Gastrocnemius medialis (tissue), 4 donors: ENCODE measurements at places on chromosomes 7 and 10.

- DNase-seq = no peak
These were observed 76.2 kb downstream of the CHN2 start for GRCh38 chr7:29270594-29271318.

- DNase-seq = no peak
These were observed 58.8 kb upstream of the ZNF804B start for GRCh38 chr7:88700725-88701124.

DNA sequence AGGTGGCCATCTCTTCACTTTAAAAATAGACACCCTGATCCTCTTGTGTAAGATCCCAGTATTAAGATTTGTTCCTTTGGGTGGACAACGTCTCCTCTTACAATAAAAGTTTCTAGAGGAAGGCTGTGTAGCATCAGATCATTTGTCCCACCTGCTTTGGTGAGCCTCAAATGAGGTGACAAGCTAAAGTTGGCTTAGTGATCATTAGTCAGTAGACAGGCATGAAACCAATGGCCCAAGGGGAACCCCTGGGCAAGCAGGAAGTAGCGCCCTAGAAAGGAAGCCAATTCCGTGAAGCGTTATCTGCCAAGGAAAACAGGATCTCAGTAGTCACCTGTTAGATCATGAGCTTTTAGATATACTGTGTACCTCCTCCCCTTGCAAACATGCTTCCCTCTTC is 66.8 kb downstream of the PCGF5 start:
- peak; percentile 46 for DNase-seq

- DNase-seq = no peak
These were observed 57.7 kb downstream of the PYROXD2 start for GRCh38 chr10:98357194-98357822.

DNA sequence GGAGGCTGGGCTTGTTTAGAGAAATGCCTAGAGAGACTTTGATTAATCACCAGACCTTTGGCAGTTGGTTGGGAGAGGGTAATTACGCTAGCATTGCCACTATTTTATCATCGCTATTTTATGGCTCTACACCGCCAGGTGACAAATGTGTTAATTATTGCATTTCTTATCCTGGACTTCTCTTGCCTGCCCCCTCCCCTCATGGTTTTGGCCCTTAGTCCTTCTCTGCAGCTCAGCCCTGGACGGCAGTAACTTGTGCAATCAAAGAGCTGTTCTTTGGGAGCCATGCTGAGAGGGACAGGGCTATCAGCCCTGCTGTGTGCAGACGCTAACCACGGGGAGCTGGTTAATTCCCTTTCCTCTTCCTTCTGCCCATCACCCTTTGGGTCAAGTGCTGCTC is 585.0 kb downstream of the AUTS2 start:
- no peak for DNase-seq
